Lung (tissue), 17 donors: ENCODE measurements at places on chromosomes 3 and 15. TPM values are rescaled to one million over a fixed set of nuclear protein-coding genes. Genes with fewer than 3 reads are reported as not detected.
A peak's percentile ranks its signal among the peaks of the same experiment; 100 is the strongest.

The CFAP100 gene
- 10.4 TPM for total RNA-seq

The IGF2BP2 gene
- 92.6 TPM for total RNA-seq

The PLAAT1 gene
- total RNA-seq: 0.86 TPM

GRCh38 chr15:59178151-59178695 lies 28.4 kb upstream of the LDHAL6B start:
- peak overlapping the region; percentile 76 for H3K27ac ChIP-seq
- H3K27me3 ChIP-seq: no peaks in the 10 kb centered on the region
- DNase-seq: no peak
- no peaks in the 10 kb centered on the region for H3K4me1 ChIP-seq
- H3K4me3 ChIP-seq: no peak overlapping the region
- peaks cover 6% of the 10 kb centered on the region for H3K36me3 ChIP-seq

DNA sequence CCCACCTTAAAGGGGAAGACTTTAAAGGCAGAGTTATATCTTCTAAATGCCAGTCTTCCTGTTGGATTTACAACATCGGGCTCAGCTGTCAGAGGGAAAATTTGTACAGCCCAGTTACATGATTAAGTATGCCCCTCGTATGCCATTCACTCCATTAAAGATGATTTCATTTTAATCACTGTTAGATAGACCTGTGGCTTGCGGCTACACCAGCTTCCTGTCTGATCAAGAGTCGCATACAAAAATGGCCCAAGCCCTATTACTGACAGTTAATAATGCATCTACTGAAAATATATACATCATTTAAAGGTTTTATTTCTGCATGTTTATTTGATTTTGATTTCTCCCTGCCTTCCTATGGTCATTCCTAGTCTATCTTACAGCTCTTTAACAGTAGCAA lies 7.1 kb downstream of the EIF4E3 start:
- H3K27ac ChIP-seq: no peak overlapping the region
- H3K4me1 ChIP-seq: peaks cover 7% of the 10 kb centered on the region
- no peak for DNase-seq
- no peaks in the 10 kb centered on the region for H3K27me3 ChIP-seq
- H3K36me3 ChIP-seq: no peaks in the 10 kb centered on the region

DNA sequence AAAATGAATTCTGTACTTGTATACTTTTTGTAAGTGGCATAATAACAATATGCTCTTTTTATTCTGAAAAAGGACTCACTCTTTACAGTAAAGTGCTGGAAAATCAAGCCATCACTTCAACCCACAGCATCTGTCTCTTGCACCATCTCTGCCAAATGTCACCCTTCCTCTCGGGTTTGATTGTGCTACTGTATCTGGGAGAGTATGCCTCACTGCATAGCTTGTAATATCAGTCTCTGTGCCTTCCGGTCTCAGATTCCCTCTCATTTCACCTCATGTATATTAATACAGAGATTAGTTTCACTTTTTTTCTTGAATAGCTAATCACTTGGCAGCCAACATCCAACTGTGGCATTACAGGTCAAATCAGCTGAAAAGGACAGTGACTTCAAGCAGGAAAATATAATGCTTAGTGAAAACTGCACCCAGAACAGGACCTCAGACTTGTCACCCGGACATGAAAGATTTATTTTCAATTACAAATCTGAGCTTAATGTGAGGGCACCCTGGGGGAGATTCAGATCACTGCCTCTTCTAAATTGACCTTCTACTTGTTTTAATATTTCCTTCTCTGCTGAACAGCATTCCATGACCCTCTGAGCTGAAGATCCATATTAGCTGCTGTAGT lies 605.8 kb upstream of the NAALADL2 start:
- DNase-seq: no peak
- H3K36me3 ChIP-seq: no peaks in the 10 kb centered on the region
- no peak overlapping the region for H3K4me3 ChIP-seq
- no peaks in the 10 kb centered on the region for H3K27me3 ChIP-seq

GRCh38 chr3:170585008-170585936 lies 603 bp downstream of the SLC7A14 start:
- no peak overlapping the region for H3K4me3 ChIP-seq
- no peaks in the 10 kb centered on the region for H3K36me3 ChIP-seq
- no peaks in the 10 kb centered on the region for H3K4me1 ChIP-seq

DNA sequence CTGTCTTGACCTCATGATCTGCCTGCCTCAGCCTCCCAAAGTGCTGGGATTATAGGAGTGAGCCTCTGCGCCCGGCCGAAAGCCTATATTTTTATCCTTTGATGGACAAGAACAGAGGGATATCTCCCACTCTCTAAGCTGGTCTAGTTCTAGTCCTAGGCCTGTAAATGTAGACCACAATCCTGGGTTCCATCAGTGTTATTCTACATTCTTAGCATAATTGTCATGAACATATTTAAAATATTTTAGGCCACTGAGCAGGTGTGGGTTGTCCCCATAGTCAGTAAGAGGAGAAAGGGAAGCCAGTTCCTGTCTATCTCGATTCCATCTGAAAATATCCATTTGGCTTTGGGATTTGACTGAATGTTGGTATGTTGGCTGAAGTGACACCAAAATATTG lies 118.1 kb downstream of the EBLN2 start:
- H3K27ac ChIP-seq: no peak overlapping the region
- H3K36me3 ChIP-seq: no peaks in the 10 kb centered on the region
- DNase-seq: no peak
- no peaks in the 10 kb centered on the region for H3K27me3 ChIP-seq

DNA sequence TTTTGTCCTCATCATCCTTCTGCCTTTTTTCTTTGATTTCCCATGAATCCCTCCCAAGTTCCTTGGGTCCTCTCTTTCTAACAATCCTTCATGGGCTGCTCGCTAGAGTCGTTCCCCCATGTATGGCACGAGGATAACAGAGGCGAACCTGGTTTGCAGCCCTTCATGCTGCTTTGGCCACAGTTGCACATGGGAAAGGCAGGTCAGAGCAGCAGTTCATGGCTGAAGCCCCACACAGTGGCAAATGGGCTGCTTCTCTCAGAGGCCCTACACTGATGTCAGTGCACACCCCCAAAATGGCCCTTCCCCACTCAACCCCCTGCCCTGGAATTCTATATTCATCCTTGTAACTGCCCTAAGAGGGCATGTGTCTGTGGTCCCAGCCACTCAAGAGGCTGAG lies 335.4 kb upstream of the IGF1R start:
- H3K27ac ChIP-seq: no peak overlapping the region
- DNase-seq: no peak
- no peaks in the 10 kb centered on the region for H3K36me3 ChIP-seq
- H3K4me1 ChIP-seq: no peaks in the 10 kb centered on the region
- H3K27me3 ChIP-seq: no peaks in the 10 kb centered on the region

DNA sequence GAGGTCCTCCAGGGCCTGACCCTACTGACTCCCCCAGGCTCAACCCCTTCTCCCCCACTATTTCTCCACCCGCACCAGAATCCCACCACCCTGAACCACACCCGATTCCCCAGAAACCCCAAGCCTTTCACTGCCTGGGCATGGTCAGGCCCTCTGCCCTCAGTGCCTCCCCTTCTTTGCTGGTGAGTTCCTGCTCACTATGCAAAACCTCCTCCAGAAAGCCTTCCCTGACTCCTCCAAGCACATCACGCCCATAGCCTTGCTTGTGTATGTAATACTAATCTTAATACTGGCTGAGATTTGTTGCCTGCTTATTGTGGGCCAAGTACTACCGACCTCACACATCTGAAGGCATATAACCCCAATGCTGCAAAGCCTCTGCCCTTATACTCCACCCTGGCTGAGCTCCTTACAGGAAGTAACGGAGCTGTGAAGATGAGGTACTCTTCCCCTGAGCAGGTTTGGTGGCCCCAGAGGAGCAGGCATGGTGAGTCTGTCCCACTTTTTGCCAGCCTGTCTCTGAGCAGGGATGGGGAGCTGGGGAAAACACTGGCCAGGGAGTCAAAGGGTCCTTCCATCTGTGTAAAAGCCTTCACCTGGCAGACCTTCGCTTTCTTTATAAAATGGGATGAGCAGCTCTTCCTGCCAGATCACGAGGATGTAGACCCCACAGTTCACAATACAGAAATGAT lies 9.5 kb downstream of the RAB6B start:
- H3K36me3 ChIP-seq: no peaks in the 10 kb centered on the region
- H3K4me1 ChIP-seq: no peaks in the 10 kb centered on the region
- no peaks in the 10 kb centered on the region for H3K27me3 ChIP-seq
- H3K4me3 ChIP-seq: no peak overlapping the region
- no peak overlapping the region for H3K27ac ChIP-seq
- DNase-seq: no peak

GRCh38 chr3:7307410-7307809 lies 446.5 kb downstream of the GRM7 start:
- no peaks in the 10 kb centered on the region for H3K36me3 ChIP-seq
- H3K4me1 ChIP-seq: no peaks in the 10 kb centered on the region
- no peak for DNase-seq
- H3K27me3 ChIP-seq: no peaks in the 10 kb centered on the region
- no peak overlapping the region for H3K4me3 ChIP-seq

- no peaks in the 10 kb centered on the region for H3K4me1 ChIP-seq
- no peak overlapping the region for H3K27ac ChIP-seq
- no peak overlapping the region for H3K4me3 ChIP-seq
These were observed 27.2 kb upstream of the VPS33B start for GRCh38 chr15:91049378-91050127.

- no peak for DNase-seq
- peaks cover 7% of the 10 kb centered on the region for H3K27me3 ChIP-seq
- no peak overlapping the region for H3K4me3 ChIP-seq
- no peak overlapping the region for H3K27ac ChIP-seq
- no peaks in the 10 kb centered on the region for H3K4me1 ChIP-seq
These were observed 36.7 kb downstream of the ZIC4 start for GRCh38 chr3:147369661-147370123.
